ENCODE measurements at places on chromosomes 2 and 18. TPM values are rescaled to one million over a fixed set of nuclear protein-coding genes. Genes with fewer than 3 reads are reported as not detected.

- no peak for DNase-seq
Observed at GRCh38 chr18:32095192-32095899, 3.7 kb downstream of the RNF138 start.

DNA sequence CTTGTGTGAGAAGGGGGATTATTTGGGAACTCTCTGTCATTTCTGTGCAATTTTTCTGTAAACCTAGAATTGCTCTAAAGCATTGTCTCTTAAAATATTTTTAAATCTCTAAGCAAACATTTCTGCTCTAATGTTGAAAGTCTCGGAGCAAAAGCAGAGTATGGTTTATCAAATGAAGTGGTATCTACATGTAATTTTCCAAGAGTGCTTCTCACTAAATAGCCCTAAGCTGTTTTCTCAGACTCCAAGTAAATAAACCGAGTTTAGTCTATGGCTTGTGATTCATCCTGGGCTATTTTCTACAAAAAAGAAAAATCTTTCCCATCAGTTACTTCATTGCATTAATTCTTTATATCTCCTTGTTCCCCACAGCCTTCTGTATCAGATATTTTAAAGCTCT, 90.8 kb downstream of the METTL4 start:
- DNase-seq: no peak

DNA sequence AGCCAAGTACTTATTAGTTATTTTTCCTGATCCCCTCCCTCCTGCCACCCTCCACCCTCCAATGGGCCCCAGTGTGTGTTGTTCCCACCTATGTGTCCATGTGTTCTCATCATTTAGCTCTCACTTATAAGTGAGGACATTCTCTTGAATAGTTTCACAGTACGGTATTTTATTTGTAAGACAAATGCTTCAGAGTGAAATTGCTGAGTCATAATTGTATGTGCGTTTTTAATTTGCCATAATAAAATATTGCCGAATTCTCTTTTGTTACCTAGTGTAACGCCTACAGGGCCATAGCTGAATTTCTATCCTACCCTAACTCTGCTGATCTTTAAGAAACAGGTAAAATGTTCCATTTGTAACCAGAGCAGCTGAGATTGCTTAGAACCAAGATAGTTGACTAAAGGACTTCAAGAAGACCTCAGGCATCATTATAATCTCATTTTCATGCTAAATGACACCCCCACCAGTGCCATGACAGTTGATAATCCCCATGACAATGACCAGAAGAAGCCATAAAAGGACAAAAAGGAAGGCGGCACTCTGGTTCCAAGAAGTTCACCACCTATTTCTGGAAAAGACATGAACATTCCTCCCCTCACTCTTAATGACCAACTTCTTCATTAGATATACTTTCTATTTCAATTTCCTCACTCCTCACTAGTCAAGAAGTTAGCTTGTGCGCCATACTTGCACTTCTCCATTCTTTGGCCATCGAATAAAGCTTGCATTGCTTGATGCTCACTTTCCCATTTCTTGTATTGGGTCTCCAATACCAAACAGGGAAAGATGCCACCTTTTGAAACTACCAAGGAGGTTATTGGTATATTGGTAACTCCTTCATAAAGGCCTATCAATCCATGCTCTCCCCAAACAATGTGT, 18.4 kb downstream of the SCN9A start:
- DNase-seq: no peak

DNA sequence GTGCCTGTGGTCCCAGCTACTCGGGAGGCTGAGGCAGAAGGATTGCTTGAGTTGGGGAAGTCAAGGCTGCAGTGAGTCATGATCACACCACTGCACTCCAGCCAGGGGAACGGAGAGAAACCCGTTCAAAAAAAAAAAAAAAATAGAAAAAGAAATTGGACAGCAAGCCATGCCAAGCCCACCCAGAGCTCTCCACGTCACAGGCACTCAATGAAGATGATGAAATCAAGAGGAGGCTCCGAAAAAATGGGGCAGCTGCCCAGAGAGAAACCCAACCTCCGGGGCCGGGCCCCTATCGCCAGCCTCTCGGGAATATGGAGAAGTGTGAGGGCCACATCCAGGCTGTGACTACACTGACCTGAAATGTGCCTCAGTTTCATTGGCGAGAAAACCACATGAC, 40.0 kb downstream of the BIN1 start:
- peak; percentile 87 for DNase-seq

DNA sequence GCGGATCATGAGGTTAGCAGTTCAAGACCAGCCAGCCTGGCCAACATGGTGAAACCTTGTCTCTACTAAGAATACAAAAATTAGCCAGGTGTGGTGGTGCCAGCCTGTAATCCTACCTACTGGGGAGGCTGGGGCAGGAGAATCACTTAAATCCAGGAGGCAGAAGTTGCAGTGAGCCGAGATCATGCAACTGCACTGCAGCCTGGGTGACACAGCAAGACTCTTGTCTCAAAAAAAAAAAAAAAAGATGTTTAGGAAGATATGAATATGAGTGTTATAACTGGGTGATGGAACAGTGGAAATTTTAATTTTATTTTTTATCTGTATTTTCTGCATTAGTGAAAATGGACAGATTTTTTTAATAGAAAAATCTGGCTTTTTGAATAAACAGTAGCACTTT, 14.5 kb downstream of the MAPRE2 start:
- no peak for DNase-seq

Gene VSNL1
- 26.5 TPM for total RNA-seq

Gene FSHR
- 0.39 TPM for total RNA-seq

Gene SERPINB3
- total RNA-seq: not detected

Gene TXNL4A
- 90.8 TPM for total RNA-seq

Gene CPLX4
- not detected for total RNA-seq

All from right cardiac atrium (tissue), 5 donors.